AG08396 (cell line): ENCODE measurements at places on chromosomes 2 and 18.
A peak's percentile ranks its signal among the peaks of the same experiment; 100 is the strongest.

GRCh38 chr18:69250305-69251151 is 150.2 kb upstream of the DOK6 start:
- no peak for DNase-seq

- DNase-seq: no peak
These were observed 96.9 kb downstream of the SETBP1 start for GRCh38 chr18:44777457-44778192.

GRCh38 chr2:44124500-44124899 is 44.2 kb upstream of the PPM1B start:
- no peak for DNase-seq

- no peak for DNase-seq
These were observed 66.2 kb downstream of the SP3 start for GRCh38 chr2:173898996-173899395.

DNA sequence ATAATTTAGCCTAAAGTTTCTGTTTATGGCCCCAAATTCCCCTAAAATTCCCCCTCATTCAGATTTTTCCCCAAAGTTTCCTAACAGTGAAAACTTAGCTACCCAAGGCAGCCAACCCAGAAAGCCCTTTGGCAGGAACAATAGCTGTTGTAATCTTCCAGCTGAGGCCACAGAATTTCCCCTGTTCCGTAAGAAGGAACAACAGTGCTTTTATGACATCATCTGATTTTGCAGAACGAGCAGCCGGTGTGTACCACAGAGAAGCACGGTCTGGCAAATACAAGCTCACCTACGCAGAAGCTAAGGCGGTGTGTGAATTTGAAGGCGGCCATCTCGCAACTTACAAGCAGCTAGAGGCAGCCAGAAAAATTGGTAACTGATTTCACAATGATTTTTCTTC is 6.3 kb downstream of the TNFAIP6 start:
- no peak for DNase-seq

DNA sequence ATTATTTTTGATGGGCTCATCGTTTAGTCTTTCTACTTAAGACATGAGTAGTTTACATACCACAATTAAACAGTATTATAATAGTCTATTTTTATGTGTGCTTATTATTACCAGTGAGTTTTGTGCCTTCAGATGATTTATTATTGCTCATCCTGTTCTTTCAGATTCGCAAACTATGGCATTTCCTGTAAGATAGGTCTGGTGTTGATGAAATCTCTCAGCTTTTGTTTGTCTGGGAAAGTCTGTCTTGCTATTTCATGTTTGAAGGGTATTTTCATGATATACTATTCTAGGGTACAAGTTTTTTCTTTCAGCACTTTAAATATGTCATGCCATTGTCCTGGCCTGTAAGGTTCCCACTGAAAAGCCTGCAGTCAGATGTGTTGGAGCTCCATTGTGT is 101.3 kb downstream of the DNAH7 start:
- DNase-seq: no peak

DNA sequence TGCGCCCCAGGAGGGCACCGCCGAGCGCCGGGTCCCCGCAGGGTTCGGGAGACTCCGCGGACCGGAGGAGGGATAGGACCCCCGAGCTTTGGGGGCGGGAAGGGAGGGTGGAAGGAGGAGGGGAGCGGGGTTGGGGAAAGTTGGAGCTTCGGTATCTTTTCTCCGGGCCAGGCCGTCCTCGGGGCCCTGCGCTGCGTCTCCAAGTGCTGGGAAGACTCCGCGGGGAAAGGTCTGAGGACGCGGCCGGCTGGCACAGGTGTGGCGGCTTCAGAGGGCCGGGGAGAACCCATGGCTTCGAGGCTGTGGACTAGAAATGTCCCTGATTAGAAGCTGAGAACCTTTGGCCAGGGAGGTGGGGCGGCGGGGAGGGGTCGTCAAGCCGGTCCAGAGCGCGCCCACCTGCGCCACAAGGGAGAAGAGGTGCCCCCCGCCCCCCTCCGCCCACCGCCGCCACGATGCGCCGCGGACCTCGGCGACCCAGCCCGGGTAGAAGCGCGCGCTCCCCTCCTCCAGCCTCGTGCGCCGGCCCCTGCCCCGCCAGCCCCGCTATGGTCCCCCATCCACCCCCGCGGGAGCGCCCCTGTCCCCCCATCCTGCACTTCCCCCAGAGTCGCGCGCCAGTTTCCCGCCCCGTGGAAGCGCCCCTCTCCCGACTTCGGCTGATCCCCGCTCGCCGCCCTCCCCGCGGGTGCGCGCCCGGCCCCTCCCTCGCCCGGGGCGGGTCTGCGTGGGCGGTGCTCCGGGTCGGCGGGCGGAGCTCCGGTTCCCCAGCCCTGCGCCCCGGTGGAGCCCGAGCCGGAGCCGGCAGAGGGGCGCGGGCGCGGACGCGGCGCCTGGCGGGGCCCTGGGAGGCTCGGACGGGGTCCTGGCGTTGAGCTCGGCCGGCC is at the start of gene SNTG2:
SNTG2 (plus strand) TSS at position 770 of the 887 bp plus-strand sequence. CDS start 148 bp downstream, outside the sequence.
- DNase-seq: peak; percentile 86

DNA sequence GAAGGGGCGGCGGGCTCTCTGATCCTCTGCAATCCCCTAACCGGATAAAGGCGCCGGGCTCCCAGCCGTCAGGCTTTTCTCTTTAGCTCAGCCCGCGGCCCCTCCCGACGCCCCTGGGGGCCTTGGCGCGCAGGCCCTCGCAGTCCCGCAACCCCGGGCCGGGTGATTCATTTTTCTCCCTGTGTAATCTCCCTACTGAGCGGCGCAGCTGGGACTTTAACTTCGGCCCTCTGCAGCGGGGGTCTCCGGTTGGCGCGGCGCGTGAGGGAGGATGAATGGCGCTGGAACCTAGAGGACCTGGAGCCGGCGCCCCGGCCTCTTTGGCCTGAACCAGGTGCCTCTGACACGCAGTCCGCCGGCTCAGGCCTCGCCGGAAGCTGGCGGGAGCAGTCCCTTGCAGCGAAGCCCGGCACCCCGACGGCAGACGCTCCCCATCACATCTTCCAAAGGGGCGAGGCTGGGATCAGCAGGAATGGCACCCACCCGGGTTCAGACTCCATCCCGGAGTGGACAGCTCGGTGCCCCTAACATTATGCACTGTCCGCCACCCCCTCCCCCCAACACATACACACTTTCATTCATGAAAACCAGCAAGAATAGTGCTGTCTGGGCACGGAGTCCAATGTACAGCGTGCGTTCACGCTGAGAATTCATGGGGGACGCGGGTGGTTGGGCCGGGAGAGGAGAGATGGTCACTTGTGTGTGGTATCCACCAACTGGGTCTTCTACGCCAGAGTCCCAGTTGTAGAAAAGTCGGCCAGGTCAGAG is 1.2 kb downstream of the CNGA3 start:
- no peak for DNase-seq

DNA sequence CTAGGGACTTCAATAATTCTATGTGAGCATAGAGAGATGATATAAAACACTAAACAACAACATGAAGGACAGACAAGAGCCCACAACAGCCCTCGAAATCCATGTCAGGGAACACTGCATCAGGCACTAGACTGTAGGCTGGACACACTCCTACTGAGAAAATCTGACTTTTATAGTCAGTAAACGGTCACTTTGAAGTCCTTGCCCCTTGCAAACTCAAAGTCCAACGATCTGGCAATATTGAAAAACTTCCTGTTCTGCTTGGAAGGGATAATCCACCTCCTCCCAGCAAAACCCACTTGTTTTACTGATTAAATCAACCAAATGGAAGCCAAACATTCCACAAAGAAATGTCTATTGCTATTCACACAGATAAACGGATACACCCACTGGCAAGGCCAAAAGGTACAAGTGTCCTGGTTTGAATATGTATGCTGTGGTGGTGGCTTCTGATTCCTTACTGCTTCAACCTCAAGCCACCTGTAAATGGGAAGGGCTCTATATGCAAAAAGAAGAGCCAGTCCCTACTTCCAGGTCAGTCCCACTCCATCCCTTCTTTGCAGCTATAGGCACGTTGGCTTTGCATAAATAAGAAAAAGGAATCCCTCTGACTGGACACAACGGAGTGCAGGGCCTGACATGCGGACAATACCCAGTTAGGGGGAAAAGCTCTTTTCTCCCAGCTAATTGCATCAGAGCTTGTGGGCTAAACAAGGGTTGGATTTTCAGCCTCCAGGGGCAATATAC is 56.6 kb downstream of the STK39 start:
- DNase-seq: no peak

GRCh38 chr2:232137356-232138147 is 176.0 kb downstream of the DIS3L2 start:
- DNase-seq: no peak

DNA sequence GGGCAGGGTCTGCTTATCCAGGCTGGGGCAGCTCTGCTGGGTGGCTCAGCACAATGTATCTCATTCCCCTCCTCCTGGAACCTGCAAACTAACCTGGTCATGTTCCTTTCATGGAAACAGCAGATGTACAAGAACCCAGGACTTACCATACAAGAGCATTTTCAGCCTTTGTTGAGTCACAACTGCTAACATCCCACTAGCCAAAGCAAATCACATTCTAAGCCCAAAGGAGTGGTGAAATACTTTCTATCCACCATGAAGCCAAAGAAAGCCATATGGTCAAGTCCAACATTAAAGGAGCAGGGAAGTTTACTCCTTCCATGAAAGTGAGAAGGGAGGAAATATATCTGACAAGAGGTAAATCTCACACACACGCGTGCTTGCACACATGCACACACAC is 163.0 kb downstream of the IRS1 start:
- no peak for DNase-seq

- DNase-seq: no peak
These were observed 59.5 kb downstream of the MFSD6 start for GRCh38 chr2:190467575-190468083.
